ENCODE measurements at places on chromosomes 11 and 22.

DNA sequence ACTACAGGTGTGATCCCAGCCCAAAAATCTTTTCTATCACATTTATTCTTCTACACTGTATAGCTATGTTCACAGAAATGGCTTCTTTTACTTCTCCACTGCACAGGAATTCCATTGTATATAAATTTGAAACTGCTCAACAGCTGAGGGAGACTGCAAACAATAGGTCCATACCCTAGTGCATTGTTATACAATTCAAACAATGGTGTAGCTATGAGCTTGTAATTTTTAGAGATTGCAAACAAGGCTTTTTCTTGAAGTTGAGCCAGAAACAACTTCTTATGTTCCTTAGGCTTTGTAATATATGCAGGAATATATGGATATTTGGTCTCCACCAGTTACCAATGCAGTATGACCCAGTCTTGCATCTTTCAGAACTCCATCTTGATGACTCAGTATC, 19.5 kb upstream of the SIK3 start:
- no peak for DNase-seq

GRCh38 chr11:2561696-2562581, 117.1 kb downstream of the KCNQ1 start:
- no peak for DNase-seq

DNA sequence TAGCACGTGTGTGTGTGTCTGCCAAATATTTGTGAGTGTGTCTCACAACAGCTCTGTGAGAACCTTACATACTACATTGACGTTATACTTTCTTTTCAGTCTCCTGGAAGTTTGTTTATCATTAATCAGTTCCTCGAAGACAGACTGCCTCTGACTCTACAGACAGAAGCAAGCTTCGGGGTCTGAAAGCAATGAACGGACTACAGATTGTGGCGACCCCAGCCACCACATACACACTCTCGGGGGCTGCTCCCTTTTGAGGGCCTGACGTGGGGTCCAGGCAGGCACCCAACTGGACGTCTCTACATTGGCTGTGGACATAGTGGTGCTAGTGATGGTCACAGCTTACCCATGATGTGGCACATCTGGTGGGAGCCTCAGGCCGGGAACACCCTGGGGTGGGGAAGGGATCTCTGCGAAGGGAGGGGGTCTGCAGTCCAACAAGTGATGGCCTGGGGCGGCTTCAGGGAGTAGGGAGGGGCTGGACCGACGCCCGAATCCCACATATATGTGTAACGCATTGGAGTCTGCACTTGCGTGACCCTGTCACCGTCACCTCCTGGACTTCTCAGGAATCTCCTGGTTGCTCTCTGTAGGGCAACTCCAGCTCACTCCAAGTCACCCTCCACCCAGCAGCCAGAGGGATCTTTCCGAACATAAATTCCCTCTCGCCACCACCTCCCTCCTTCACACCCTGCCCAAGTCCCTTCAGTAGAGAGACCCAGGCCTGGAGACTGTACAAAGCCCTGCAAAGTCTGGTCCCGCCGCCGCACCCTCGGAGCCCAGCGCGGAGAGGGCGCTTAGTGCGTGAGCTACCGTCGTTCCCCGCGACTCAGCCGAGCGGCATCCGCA, 30.4 kb upstream of the TRIM29 start:
- DNase-seq: no peak

GRCh38 chr11:16891964-16892363, 122.2 kb downstream of the PLEKHA7 start:
- no peak for DNase-seq

DNA sequence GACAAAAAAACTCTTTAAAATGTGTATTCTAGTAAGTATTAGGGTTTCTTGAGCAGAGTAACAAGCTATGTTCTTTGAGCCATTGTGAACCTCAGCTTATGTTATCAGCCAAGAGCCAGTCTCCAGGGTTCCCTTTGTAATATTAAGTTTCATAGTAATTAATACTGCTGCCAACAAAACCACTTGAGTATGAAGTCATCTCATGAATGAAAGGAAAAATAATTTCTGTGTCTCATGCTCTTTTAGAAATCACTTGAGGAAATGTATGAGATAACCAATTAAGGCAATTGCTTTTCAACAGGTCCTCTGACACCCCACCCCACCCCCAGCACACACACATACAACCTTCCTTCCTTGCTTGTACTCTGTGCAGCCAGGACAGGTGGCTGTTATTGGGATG, 59.9 kb downstream of the BBOX1 start:
- DNase-seq: no peak

- DNase-seq: no peak
These were observed 135.0 kb downstream of the BRD1 start for GRCh38 chr22:49692499-49693225.

DNA sequence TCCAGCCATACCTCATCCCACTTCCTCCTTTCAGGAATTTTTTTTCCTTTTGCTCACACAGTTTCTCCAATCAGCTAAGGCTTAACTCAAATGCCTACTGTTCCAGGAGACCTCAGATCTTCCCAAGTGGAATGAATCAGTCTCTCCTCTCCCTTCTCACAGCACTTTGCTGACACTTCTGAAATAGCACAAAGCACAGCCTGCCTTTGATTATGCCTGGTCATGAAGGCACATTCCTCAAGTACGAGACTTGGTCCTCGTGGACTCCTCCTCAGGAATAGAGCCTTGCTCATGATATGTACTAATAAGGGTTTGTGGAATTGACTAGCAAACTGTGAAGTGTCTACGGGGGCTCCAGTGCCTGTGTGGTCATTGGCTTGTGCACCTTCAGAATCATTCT, 176.7 kb upstream of the TENM4 start:
- no peak for DNase-seq

DNA sequence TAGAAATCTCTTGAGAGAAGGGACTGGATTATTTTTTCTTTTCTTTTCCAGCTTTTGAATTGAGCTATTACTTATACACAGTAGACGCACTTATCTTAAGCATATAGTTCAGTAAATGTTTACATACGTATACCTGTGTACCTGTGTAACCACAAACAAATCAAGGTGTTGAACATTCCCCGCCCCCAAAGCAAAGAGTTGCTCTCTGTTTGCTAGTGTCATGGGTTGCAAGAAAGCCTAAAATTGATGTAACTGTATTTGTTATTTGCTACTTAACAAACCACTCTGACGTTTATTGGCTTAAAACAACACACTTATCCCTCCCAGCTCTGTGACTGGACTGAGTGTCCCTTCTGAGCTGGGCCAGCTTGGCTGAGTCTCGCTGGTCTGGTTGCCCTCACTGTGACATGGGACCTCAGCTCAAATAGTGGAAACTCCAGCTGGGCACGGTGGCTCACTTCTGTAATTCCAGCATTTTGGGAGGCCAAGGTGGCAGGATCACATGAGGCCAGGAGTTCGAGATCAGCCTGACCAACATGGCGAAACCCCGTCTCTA, 25.4 kb upstream of the CABP2 start:
- DNase-seq: no peak

DNA sequence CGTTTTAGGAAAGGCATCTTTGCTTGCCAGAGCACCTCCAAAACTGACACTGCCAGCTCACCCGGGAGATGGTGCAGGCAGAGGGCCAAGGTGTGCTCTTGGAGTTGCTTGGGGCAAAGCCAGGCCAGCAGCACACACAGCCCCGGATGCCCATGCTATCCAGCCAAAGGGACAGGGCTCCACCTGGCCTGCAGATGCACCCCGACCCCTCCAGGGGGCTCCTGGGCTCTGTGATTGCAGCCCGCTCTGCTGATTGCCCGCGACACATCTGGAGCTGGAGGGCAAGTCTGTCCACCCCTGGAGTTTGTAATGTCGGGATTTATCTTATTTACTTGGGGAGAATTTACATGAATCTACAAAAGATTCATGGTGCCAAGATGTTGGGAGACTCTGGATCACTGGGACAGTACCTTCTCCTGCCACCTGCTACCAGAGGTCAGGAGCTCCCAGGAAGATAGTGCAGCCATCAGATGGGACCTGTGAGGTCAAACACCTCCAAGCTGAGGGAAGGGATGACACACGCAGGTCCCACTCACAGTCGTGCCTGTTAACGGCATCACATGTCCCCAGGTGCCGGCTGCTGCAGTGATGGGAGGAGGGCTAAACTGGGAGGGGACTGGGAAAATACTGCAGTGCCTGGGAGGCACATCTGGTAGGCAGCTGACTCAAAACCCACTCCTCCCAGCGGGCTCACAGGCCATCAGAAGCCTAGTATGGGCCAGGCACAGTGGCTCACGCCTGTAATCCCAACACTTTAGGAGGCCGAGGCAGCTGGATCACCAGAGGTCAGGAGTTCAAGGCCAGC, 17.2 kb downstream of the CBX7 start:
- no peak for DNase-seq

GRCh38 chr22:48045369-48045768, 1282.9 kb downstream of the TBC1D22A start:
- no peak for DNase-seq

DNA sequence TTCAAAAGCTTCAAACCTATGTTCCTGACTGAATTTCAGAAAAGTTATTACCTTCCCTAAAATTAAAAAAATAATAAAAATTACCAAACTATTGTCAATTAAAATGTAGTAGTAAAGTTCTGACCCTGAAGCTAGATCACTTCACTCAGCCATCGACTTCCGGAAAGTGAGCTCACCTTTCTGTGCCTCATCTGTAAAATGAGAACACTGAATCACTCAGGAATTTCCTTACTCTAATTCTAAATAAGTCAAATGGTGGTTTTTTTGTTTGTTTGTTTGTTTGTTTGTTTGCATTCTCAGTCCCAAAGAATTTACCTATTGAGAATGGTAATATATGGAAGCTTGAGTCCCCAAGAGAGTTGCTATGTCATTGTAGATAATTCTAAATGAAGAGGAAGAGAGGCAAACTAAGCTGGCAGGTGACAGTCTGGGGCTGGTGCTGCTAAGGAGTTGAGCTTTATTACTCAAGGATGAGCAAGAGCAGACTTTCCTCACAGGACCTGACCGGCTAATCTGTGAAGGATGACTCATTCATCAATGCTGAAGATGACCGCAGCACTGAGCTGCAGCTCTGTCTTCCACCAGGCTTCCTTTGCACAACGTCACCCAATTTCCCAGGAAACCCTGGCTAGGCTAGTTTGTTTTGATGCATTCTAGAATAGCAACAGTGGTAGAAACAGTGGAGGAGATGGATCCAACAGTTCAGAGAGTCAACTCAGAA, 248.8 kb downstream of the RAB38 start:
- DNase-seq: no peak

DNA sequence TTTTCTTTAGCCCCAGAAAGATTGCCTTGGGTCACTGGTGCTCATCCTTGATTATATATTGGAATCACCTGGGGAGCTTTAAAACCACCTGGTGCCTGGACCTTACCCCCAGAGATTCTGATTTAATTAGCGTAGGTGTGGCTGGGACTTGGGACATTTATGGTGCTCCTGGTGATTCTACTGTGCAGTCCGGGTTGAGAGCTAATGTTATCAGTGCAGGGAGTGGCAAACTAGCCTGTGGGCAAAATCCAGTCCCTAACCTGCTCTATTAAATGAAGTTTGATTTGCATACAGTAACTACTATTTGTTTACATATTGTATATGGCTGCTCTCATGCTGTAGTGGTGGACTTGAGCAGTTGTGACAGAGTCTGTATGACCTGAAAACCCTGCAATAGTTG, 134.0 kb upstream of the SORL1-AS1 start:
- no peak for DNase-seq

All from NCI-H1048 (cell line).